ENCODE measurements at places on chromosomes 6 and 20.

GRCh38 chr6:87473419-87473903 is 687 bp downstream of the SLC35A1 start:
- H3K36me3 ChIP-seq: peaks cover 6% of the 10 kb centered on the region
- H3K4me3 ChIP-seq: peak overlapping the region; percentile 88
- H3K27me3 ChIP-seq: peaks cover 3% of the 10 kb centered on the region
- DNase-seq: no peak
- peak overlapping the region; percentile 88 for H3K27ac ChIP-seq

DNA sequence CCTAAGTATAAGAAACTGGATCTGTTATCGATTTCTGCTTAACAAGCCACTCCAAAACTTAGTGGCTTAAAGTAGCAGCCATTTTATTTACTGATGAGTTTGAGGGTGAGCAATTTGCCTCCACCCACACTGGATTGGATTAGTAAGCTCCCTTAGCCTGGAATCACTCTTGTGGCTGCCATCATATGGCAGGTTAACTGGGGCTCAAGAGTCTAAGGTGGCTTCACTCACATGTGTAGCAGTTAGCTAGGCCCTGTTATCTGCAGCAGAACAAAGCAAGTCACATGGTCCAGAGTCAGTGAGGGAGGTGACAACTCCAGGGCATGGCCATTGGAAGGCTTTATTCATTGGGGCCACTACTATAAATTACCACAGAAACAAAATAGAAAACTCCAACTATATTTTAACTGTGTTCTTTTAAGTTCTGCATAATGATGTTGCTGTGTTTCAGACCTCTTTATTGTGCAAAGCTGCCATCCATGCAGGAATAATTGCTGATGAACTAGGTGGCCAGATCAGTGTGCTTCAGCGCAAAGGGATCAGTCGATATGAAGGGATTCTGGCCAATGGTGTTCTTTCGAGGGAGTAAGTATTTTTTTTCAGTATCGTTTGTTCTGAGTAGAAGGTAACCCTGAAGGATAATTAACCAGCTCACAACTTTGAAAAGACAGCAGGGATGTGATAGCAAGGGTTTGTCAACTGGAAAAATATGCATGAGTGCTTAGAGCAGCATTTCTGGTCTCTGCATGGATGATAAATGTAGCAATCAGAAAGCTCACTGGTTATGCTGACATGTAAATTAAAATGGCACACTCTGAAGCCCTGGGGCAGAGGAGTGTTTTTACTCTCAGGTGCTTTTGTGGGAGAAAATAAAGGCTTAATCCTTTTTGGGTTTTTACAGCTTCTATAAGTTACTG is 49.6 kb downstream of the DCBLD1 start:
- H3K27me3 ChIP-seq: peaks cover 2% of the 10 kb centered on the region
- no peak overlapping the region for H3K27ac ChIP-seq
- H3K4me3 ChIP-seq: no peak overlapping the region

DNA sequence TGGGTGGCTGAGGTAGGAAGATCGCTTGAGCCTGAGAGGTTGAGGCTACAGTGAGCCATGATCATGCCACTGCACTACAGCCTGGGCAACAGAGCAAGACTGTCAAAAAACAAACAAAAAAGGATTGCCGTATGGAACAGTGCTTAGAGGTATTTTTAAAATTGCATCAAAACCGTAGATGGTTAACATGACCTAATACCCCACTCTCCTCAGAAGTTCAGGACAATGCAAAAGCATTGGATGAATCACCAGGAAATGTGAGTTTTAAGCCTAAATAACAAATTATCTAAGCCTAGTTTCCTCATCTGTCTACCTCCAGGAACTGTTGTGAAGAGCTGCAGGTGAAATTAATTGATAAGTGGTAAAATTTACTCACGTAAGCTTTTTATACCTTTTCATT is 123.8 kb upstream of the ID4 start:
- H3K27ac ChIP-seq: no peak overlapping the region
- H3K4me3 ChIP-seq: no peak overlapping the region
- H3K36me3 ChIP-seq: no peaks in the 10 kb centered on the region
- no peaks in the 10 kb centered on the region for H3K4me1 ChIP-seq

DNA sequence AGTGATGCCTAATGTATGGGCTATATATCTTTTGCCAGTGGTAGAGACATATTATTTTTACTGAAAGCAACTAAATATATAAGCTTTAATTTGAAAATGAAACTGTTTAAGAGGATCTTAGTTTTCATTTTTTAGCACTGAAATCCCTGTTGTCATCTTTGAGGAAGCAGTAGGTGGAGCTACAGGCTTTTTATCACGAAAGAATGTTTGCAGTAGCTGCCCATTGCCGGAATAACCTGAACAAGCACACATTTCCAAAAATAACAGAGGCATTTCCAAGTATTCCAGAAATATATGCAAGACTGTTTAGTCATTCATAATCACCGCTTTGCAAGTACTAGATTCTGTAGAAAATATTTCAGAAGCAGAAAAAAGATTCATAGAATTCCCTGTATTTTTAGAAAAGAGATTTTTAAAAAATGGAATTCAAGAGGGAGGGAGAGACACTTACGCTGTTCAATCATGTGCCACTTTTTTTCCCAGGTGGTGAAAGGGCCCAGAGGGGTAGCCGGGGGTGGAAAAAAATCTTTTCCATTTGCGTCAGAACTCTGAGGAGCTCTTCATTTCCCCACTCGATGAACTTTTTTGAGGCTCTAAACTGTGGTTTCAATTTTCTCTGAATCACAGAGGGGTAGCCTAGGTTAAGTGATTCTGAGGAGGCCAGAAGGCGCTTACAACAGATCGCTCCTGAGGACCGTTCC is 142.5 kb upstream of the FERMT1 start:
- peaks cover 8% of the 10 kb centered on the region for H3K4me1 ChIP-seq
- peak overlapping the region; percentile 34 for H3K27ac ChIP-seq
- no peaks in the 10 kb centered on the region for H3K36me3 ChIP-seq
- H3K4me3 ChIP-seq: no peak overlapping the region

GRCh38 chr6:12479451-12479850 is 189.3 kb downstream of the EDN1 start:
- no peak for DNase-seq
- H3K4me1 ChIP-seq: peaks cover 22% of the 10 kb centered on the region
- no peaks in the 10 kb centered on the region for H3K27me3 ChIP-seq
- no peak overlapping the region for H3K4me3 ChIP-seq
- no peaks in the 10 kb centered on the region for H3K36me3 ChIP-seq

- H3K27ac ChIP-seq: no peak overlapping the region
- H3K4me1 ChIP-seq: no peaks in the 10 kb centered on the region
- no peaks in the 10 kb centered on the region for H3K36me3 ChIP-seq
- no peaks in the 10 kb centered on the region for H3K27me3 ChIP-seq
Measured at GRCh38 chr6:48893048-48893447, 570.0 kb downstream of the MMUT start.

DNA sequence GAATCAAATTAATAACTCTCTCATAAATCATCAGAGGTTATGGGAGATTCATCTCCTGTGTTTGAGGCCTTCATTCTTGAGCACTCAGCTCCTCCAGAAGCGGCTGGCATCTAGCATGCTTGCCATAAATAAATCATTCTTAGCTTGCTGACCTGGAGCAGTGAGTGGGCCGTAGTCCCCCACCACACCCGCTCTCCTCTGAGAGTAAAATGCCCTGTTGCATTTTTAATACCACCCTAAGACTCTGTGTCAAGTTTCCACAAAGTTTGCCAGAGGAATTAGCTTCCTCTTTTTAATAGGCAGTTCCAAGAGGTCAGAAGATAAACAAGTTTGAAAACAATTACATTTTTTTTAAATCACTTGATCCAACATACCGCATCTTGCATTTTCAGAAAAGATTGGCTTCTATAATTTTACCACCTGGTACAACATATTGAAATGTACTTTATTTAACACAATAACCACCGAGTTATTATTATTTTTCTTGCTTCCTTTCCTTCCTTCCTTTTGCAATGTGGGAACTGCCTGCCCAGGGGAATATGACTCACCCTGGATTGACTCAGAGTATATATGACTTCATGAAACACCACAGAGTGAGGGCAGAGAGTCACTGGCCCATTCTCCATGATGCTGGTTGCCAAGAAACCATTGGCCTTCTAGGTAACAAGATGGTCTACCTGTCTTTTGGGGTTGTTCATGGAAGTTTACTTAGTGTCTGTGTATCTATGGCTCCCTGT is 29.4 kb upstream of the CLIC5 start:
- H3K4me1 ChIP-seq: peaks cover 6% of the 10 kb centered on the region
- no peaks in the 10 kb centered on the region for H3K36me3 ChIP-seq
- no peak for DNase-seq

DNA sequence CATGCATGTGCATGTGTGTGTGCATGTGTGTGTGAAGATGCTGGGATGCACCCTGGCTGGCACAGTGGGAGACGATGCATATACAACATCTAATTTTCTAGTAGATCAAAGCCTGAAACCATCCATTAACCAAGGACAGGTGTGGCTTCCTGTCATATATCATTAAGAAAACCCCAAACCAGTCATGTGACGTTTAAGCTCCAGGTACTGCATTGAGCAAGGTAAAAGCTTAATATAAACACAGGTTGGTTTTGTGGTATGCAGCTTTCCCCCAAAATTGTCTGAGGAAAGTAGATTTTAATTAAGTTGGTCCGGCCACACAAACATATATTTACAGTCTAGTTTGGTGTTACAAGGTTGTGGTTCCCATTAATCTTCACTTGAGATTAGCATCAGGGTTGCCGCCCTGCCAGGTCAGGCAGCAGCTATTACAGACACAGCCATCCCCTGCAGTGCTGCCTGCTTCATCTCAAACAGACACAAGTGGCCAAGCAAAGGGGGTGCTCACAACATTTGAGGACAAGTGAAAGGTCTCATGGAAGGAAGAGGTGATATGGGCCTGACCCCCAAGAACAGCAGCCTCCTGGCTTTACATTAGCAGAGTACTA is 48.6 kb upstream of the NAA20 start:
- DNase-seq: no peak
- H3K4me1 ChIP-seq: no peaks in the 10 kb centered on the region
- no peaks in the 10 kb centered on the region for H3K27me3 ChIP-seq
- H3K4me3 ChIP-seq: no peak overlapping the region
- H3K36me3 ChIP-seq: no peaks in the 10 kb centered on the region

DNA sequence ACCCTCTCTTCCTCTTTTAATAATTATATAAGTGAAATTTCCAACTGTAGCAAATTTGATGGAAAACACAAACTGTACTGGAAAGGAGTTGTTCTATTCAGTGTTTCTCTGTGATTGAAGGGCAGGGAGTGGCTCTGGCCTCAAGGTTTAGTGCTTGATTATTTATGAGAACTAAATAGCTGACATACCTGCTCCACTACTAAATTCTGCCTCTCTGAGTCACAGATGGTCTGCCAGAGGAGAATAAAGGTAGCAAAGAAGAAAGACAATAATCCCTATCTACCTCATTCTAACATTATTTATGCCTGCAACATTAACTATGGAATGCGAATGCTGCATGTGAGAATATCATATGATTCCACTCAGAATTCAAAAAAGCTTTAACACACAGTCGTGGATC is 9.3 kb downstream of the BMP5 start:
- no peaks in the 10 kb centered on the region for H3K36me3 ChIP-seq
- H3K27me3 ChIP-seq: no peaks in the 10 kb centered on the region
- no peak for DNase-seq
- H3K4me1 ChIP-seq: peaks cover 3% of the 10 kb centered on the region
- no peak overlapping the region for H3K27ac ChIP-seq

- no peak overlapping the region for H3K27ac ChIP-seq
- no peak overlapping the region for H3K4me3 ChIP-seq
- no peaks in the 10 kb centered on the region for H3K27me3 ChIP-seq
- no peaks in the 10 kb centered on the region for H3K36me3 ChIP-seq
Measured at GRCh38 chr6:102742028-102742427, 1348.5 kb downstream of the GRIK2 start.

DNA sequence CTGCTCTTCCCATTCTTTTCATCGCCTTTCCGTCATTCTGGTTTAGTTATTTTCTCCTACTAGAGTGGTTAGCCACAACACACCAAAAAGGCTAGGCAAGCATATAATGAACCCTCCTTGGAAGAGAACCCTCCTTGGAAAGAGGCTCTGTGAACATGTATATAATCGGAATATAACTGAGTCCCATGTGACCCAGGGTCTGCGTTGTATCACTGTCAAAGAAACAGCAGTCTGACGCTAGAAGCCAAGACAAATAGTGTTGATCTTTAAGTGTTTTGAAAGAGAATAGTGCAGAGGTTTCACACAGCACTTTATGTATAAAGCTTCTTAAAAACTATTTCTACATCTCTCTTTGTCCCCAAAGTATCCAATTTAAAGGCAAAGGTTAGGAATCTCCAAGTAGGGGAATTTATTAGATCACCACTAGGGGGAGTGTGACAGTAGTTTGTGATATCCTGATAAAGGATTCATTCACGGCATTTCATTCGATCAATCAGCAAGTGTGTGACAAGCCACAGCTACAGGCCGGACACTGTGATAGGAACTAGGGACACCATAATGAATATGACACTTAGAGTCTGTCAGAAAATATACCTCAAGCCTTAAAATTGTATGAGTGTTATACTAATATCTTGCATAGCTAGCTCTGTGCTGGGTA is 395.3 kb downstream of the CD109 start:
- no peaks in the 10 kb centered on the region for H3K36me3 ChIP-seq
- no peaks in the 10 kb centered on the region for H3K27me3 ChIP-seq
- no peak for DNase-seq
- H3K27ac ChIP-seq: no peak overlapping the region
- no peaks in the 10 kb centered on the region for H3K4me1 ChIP-seq

- no peaks in the 10 kb centered on the region for H3K27me3 ChIP-seq
- H3K27ac ChIP-seq: no peak overlapping the region
- no peak for DNase-seq
- H3K36me3 ChIP-seq: no peaks in the 10 kb centered on the region
- no peaks in the 10 kb centered on the region for H3K4me1 ChIP-seq
- no peak overlapping the region for H3K4me3 ChIP-seq
Measured at GRCh38 chr6:88442737-88443136, 276.6 kb upstream of the CNR1 start.

GRCh38 chr6:13375360-13375878 is 47.1 kb upstream of the TBC1D7 start:
- H3K4me3 ChIP-seq: no peak overlapping the region
- no peaks in the 10 kb centered on the region for H3K27me3 ChIP-seq
- no peak overlapping the region for H3K27ac ChIP-seq
- H3K36me3 ChIP-seq: no peaks in the 10 kb centered on the region
- H3K4me1 ChIP-seq: peaks cover 16% of the 10 kb centered on the region

DNA sequence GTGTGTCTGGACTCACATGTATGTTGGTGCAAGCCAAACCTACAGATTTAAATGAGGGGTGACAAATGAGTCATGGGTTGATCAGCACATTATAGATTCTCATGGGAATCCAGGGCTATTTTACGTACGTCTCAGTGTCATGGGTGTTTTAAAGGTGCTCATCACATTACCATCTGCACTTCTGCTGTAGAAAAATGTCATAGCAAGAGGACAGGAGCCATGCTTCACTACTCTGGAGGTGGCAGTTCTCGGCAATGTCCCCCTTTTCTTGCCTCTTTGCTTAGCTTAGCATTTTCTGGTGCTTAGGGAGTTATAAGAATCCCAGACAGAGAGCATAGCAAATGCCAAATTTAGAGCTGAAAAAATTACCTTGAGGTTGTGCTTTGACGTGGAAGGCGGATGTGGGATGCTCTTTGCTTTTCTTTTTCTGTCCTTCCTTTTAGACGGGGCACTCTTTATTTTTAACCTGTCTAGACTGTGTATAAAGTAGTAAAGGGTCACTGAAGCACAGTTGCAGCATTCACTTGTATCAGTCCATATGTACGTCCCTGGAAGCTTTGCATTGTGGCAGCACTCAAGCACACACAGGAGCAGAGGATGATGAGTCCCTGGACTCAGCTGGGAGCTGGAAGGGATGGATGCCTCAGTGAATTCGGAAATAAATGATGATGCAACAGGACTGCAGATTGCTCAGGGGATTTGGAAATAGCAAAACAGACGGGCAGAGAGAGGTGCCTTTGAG is 139.7 kb downstream of the SYNDIG1 start:
- DNase-seq: no peak
- no peaks in the 10 kb centered on the region for H3K4me1 ChIP-seq
- H3K27ac ChIP-seq: no peak overlapping the region
- no peaks in the 10 kb centered on the region for H3K36me3 ChIP-seq
- H3K4me3 ChIP-seq: no peak overlapping the region
- H3K27me3 ChIP-seq: no peaks in the 10 kb centered on the region

Data from activated T-helper 2 cell treated with anti-CD3 and anti-CD28 coated beads, Interferon-gamma antibody, Interleukin-2, Interleukin-4, amounts not matched to agents 10 μg/mL and 5 μg/mL and 100 μg/mL, durations not matched to agents 14 hours and 24 hours and 36 hours (primary cell).